ENCODE measurements at places on chromosomes 5 and 9.

- no peak for DNase-seq
Measured at GRCh38 chr5:134649163-134649835, 714 bp downstream of the SEC24A start.

DNA sequence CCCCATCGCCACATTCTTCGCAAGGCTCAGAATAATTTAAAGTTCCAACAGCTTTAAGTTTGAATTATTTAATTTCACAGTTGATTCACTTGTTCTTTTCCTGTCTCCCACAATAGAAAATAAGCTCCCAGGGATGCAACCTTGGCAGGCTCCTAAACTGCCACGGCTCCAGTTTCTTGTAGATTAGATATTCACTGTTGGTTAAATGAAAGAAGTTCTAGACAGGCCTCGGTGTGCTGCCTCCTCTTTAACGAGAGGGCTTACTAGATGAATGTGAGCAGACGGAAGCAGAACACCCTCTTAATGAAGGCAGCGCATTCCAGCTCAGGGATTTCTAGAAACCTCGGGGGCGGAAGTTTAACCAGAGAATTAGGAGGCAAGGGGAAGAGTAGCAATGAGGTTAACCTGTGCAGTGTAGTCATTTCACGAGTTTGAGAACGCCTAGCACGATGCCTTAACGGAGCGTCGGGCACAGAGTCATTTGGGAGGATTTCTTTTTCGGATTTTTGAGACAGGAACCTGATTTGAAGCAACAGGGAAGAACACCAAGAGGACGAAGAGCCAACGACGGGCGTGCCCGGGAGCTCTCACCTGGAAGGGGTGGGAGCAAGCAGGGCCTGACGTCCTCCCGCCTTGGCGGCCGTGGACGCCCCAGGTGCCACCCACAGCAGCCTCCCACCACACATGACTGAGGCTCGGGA lies 637 bp upstream of the SMC5 start:
- DNase-seq: no peak

DNA sequence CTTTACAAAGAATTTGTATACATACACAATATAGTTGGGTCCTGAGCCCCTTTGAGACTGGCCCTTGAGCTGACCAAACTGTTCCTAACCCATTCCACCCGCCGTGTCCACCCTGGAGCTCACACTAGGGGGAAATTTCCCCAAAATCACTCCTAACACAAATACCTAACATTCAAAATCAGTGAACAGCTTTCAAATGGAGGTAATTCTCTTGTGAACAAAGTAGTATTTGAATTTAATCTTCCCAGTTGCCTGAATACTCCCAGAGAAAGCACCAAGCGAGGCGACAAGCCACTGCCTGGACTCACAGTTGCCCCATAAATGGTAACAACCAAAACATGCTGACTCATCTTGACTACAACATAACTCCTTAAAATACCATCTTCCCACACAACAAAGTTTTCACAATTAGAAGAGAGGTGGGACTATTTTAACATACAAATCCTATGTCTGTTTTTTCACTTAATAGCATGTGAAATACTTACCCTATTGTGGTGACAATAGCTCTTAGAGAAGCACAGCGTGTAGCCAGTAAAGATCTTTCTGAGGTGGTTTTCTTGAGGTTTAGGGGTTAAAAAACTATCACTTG lies 31.7 kb upstream of the SCAMP1 start:
- no peak for DNase-seq

DNA sequence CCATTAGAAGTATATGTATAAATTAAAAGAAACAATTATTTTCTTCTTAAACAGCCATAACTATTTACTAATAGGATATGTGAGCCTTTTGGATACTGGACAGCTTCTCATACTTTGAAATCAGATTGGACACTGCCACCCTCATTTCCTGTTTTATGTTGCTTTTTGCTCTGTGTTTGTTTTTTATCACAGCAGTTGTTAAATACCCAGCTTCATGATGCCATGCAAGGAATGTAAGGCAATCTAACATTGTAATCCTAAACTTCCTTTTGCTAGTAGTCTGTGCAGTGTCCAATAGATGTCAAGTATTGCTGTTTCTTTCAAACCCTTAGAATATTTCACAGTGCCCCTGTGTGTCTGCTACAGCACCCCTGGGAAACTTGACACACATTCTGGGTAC lies 56.2 kb downstream of the CNTLN start:
- DNase-seq: no peak

DNA sequence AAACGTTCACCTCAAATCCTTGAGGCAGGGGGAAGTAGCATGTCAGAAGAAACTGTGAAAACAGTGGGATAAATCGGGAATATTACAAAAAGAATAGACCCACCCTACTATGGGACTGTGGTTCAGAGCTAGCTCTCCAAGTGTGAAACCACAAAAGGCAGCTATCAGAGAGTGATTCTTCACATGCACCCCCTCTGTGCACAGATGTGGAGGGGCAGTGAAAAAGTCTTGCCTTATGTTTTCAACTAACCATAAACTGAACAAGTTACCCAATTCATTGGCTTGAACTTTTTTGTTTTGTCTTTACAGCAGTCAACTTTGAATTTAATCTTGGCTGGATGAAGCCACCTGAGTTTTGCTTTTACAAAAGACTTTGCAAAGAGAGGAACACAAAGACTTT lies 98.8 kb upstream of the NR4A3 start:
- DNase-seq: no peak

- no peak for DNase-seq
Measured at GRCh38 chr5:94503677-94504076, 114.7 kb downstream of the KIAA0825 start.

GRCh38 chr9:96129747-96130146 lies 172.2 kb downstream of the HSD17B3 start:
- DNase-seq: no peak

- DNase-seq: no peak
Measured at GRCh38 chr5:39720136-39720535, 295.4 kb upstream of the DAB2 start.

- no peak for DNase-seq
Measured at GRCh38 chr5:108637134-108637533, 110.6 kb upstream of the FER start.

GRCh38 chr9:113665756-113666155 lies 202.2 kb downstream of the RGS3 start:
- DNase-seq: no peak

GRCh38 chr5:32030222-32030621 lies 143.9 kb downstream of the GOLPH3 start:
- no peak for DNase-seq

DNA sequence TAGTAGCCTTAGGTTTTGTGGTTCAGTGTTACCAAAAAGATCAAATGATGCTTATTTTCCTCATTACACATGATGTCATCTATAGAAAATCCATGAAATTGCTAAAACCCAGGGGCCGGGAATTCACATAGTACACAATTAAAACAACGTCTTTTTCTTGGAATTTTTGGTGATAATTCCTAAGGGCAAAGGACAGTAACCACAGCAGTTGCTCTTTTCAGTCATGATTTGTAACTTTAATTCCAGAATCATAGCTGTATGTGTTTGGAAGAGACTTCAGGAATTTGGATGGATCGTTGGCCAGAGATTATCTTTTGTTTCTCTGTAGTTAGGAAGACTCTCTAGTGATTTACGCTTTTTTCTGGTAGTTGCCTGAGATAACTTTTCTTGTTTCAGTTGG lies 748.7 kb downstream of the TLE4 start:
- DNase-seq: no peak

DNA sequence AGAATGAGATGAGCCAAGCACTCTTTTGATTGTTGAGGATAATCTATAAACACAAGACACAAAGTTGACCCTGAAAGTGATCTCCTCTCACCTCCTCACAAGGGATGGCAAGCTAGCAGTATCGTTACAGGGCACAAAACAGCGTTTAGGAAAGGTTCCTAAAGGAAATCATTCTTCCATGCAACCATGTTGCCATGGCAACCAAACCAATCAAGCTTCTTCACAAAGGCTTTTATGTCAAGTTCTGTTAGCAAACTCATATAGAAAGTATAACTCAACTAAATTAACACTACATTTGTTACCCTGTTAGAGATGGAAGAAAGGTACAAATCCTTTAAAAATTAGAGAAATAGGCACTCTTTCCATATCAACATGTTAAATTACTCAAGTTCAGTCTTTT lies 1016.8 kb upstream of the DMAC1 start:
- DNase-seq: no peak

DNA sequence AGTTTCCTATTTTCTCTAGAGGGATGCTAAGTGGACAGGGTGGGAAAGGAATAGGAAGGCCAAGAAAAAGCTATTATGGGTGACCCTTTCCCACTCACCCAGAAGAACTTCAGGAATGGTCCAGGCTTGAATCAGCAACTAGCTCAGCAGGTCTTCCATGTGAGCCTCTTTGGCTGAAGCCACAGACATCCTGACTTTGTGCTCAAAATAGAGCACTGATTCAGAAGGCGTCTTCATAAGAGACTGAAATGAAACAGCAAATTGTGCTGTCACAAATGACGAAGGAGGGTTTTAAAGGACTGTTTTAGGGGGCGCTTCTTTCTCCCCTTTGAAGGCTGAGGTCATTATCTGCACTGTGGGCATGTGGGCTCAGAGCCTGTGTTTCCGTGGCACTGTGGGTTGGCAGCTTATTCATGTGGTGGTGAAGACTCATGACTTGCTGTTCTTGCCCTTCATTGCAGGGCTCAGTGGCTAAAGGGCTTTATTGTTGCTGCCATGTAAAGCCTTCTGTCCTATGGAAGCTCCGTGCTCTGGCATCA lies 65.8 kb upstream of the NFIL3 start:
- no peak for DNase-seq

DNA sequence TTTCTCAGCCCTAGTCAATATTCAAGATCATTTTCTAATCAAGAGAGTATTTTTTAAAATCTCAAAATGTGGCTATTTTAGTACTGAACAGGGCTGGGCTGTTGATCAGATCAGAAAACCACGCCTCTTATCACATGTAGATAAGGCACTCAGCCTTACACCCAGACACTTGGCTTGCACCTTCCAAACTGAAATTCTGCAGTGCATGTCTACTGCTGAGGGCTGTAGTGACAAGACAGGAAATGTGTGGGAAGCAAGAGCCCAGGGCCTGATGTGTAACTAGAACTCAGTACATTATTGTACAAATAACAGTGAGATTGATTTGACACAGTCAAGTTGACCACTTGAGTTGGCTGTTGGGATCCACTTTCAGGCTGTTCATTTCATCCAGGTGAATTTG lies 48.6 kb downstream of the UBE2QL1 start:
- no peak for DNase-seq

DNA sequence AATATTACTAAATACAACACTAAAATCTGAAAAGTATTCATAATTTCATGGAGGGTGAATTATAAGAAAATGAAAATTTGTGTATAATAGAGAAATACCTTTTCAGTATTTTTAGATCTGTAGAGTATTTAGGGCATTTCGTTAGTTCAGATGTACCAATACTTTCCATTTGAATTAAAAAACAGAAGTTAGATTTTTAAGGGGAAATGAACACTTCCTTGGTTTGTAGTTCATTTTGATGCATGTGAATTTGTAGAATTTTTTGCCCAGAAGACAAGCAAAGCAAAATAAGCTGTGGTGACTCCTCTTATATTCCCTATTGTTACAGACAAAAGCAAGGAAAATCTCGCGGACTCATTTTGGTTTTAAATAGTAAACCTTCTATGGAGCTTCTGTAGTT lies 209.0 kb upstream of the RPS23 start:
- DNase-seq: no peak

GRCh38 chr5:73727470-73727869 lies 101.5 kb downstream of the ARHGEF28 start:
- DNase-seq: no peak

- DNase-seq: no peak
Measured at GRCh38 chr5:153400931-153401330, 89.5 kb upstream of the GRIA1 start.

GRCh38 chr5:153187503-153187902 lies 303.0 kb upstream of the GRIA1 start:
- no peak for DNase-seq

GRCh38 chr5:128636361-128636760 lies 98.3 kb upstream of the FBN2 start:
- DNase-seq: no peak

DNA sequence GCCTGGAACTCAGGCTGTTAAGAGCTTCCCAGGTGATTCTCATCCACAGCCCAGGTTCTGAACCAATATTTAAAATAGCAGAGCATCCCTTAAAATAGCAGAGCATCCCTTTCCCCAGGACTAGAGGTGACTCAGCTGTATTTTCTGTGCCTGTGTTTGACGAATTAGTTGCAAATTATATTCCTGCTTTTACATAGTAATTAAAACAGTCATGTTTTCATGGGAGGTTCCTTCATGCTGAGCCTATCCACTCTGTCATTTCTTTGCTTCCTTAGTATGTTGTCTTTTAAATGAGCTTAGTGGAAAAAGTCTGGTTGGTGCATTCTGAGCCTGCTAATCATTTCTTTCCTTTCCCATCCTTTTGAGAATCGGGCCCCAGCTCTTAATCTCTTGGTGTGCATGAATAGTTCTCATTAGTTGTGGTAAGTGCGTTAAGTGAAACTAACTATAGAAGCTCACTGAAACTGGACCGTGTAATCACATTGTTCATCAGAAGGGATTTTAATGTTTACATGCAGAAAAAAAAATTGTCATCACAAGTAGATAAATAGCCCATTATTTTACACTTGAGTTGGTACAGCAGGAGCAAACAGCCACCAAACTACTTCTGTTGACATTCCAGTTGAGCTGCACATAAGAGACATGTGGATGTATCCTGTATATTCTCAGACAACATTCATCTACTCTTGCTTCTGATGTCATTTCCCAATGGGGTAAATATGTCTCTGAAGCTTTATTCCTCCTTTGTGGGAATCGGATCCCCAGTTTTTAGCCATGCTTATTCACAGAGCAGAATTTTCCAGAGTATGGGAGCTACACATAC lies 596.9 kb upstream of the WWC1 start:
- no peak for DNase-seq

GRCh38 chr5:134140530-134141201 lies 26.2 kb downstream of the TCF7 start:
- DNase-seq: peak; percentile 60

- peak; percentile 51 for DNase-seq
Measured at GRCh38 chr5:180080486-180081280, 9.1 kb upstream of the RNF130 start.

DNA sequence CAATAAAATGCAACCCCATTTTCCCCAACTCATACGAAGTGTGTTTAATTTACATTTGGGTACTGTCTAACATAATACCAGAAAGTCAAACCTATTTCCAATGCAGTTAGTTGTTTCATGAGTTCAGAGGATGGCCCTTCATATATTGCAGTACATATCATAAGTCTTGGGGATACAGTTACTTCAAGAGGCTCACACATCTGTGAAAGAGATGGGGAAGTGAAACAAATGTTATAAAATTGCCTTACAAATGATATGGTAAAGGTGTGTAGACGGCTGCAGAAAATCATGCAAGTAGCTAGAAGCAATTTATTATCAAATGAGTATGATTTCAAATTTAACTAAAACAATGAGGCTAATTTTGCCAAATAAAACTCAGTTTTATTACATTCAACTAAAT lies 219.0 kb upstream of the CDH12 start:
- no peak for DNase-seq

DNA sequence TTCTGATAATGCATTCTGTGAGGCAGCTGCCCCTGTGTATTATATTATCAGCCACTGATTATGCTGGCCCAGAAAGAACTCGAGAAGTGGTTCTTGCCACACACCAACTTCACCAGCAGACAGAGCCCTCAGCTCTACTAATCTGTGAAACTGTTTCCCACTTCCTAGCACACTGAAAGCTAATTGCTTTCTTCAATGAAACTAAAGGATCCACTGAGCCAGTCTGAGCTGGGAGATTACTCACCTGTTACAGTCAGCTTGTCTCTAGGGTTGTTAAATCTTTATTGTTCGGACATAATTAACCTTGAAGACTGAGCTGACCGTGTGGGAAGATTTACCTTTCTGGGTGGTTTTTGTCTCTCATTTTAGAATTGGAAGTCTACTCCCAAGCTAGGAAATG lies 263.2 kb downstream of the KCTD16 start:
- DNase-seq: no peak
